HCEC 1CT (cell line): ENCODE measurements at places on chromosomes 4 and X.

- DNase-seq, result peak; percentile 41
Observed at GRCh38 chr4:125736057-125736456, 421.3 kb downstream of the FAT4 start.

DNA sequence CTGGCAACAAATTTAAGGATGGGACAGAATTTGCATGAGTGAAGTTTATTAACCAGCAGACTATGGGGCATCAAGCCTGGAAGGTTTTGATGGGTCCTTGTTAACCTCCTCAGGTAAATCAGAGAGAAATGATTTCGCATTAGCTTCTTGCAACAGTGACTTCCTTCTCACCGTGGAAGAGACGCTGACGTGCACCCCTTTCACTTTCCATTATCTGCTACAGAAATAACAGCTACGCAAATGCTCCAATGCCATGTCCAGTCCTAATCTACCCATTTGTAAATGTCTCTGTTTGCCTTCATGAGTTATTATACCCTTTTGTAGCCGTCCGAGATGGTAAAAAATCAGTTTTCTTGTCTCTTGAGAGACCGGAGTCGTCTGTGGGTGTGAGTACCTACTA is 100.3 kb downstream of the SLC34A2 start:
- no peak for DNase-seq

- DNase-seq, result no peak
Observed at GRCh38 chr4:18209448-18209847, 187.9 kb upstream of the LCORL start.

- DNase-seq, result peak; percentile 81
Observed at GRCh38 chrX:49184294-49185281, 1.6 kb downstream of the PRICKLE3 start.

- DNase-seq, result peak; percentile 4
Observed at GRCh38 chr4:101439926-101440325, 92.6 kb upstream of the PPP3CA start.
